ENCODE measurements at places on chromosomes 4 and X.

DNA sequence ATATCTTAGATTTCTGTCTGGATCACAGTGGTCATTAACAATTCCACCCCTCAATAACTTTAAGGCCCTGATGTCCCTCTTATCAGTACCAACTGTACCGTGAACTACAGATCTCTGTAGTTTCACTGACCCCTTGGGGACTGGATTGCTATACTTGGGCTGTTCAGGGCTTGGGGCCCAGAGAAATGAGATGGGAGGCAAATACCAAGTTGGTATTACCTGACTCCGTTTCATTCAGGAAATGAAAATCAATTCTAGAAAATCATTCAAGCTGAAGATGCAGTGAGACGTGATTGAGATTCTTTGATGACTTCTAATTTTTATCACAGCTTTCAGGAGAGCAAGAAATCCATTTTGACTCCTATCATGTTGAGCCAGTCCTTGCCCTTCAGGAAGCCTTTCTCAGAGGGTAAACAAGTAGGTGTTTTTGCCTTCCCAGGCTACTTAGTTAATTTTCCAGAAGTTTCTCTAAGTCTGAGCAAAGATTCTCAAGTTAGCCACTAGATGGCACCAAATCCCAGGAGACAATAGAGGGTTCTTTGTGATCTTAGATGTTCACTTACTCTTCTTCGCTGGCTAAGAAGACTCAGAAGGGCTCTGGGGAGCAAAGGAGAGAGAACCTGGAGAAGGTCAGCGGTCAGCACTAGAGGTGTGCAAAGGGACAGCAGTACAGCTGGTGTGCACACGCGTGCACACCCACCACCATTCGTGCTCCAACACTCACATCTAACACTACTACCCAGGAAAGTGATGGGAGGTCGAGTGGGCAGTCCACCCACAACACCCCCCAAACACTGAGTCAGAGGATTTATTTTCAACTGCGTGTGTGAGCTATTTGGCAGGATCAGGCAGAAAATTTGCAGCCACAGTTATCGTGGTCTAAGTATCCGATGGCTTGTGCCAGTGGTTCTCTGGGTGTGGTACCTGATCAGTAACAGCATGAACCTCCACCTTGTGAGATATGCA is 7.4 kb downstream of the HNRNPH2 start:
- DNase-seq = peak; percentile 70

GRCh38 chr4:82138374-82138773 is 235.4 kb downstream of the HNRNPD start:
- DNase-seq = no peak

DNA sequence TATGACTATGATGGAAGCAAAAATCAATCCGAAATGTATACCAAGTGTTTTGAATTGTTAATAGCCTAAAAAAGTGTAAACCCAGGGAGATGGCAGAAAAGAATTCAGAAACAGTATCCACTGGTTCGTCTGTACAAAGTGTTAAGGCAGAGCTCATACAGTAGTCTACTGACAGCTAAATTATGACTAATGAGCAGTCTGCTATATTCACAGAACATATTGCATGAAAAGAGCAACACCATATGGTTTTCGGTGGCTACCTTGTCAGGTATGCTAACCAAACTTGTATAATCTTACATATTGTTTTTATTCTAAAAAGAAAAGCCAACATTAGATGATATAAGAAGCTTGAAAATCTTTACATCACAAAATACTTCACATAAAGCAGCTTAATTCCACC is 18.5 kb downstream of the EPHA5 start:
- no peak for DNase-seq

- DNase-seq = no peak
Observed at GRCh38 chr4:3670521-3671519, 95.4 kb upstream of the ADRA2C start.

DNA sequence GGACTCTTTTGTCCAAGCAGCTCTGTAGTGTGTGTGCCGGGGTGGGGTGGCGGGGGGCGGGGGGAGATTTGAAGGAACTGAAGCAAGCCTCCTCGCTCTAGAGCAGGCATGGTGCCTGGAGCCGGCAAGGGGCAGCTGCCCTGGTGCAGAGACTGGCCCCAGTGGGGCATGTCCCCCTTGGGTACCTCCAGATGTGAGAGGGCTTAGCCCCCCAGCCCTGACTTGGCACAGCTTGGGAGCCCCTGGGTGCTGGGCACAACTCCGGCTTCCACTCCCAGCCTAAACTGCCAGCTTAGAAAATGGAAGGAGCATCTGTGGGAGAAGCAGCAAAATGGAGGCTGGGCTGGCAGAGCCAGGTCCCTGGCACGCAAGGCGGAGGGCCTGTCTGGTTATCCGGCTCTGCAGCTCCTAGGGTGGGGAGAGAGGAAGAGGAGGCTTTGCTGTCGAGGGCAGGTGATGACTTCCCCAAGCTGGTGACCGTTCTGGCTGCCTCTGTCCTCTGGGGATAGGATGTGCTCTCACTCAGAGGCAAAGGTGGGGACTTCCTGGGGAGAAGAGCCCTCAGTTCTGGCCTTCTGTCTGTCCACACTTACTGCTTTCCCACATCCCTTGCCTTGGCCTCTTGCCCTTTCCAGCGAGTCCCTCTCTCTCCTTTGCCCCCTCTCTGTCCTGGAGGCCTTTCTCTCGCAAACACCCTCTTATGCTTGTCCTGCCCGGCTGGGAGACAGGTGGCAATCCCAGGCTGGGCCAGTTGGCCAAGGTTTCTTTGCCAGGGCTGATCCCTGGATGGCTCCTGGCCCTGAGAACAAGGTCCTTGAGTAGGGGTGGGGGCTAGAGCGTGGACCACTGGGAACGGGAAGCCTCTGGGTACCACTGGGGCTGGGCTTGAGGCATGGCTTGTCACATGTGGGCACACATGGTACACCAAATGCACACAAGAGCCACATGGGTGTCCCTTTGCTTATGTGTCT is 2.0 kb downstream of the DLG3 start:
- DNase-seq = no peak

DNA sequence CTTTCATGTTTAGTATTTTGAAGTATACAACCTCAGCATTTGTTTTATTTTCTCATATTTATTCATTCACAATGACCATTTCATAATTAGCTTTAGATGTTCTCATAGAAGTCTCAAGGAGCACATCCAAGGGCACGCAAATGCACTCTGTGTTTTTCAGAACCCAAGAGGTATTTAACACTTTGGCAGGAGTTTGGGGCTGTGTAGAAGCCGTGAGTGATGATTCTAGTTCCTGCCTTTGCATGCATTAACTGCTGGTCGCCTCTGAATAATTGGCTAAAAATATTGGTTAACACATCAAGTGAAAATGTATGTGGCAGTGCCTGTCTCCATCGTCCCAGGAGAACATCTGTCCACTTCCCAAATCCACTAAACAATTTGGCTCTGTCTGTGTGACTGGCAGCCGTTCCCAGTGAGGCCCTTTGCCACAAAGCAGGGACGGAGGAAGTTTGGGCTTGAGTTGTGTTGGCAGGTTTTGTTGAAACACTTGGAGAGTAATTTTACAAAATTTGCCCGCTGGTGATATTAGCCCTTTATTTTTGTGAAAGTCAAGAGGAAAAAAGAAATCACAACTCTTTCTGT is 730.7 kb upstream of the SLIT2 start:
- no peak for DNase-seq

DNA sequence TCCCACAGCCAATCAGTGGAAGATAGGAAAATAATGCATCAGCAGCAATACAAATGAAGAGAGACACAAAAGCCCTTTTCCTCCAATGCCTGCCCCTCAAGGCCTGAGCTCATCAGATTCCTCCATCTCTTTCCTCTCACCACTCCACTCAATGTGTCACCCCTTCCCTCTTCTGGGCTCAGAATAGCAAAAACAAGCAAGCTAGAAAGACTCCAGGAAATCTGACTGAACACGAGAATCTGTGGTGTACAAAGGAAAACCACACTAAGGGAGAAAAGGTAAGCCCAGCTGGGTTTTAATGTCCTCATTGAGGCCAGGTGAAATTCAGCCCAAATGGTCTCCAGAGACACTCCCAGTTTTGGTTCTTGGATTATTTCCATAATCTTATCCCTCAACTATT is 46.3 kb downstream of the ARHGEF9 start:
- DNase-seq = no peak

DNA sequence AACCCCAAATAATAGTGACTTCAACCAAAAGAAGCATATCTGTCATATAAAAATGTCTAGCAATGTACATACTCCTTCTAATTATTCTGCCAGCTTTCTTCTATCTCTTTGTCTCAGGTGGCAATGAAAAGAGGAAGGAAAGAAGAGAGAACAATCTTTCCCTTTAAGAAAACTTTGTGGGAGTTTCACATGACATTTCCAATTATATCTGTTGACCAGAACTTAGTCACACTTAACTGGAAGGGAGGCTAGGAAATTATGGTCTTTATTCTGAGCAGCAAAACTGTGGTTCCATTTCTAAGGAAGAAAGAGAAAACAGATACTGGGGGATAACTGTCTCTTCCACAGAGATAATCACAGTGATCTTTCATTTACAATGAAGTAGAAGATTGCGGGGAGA is 12.9 kb upstream of the MAOA start:
- peak; percentile 84 for DNase-seq

GRCh38 chr4:53551958-53552357 is 39.3 kb downstream of the LNX1 start:
- DNase-seq = no peak

DNA sequence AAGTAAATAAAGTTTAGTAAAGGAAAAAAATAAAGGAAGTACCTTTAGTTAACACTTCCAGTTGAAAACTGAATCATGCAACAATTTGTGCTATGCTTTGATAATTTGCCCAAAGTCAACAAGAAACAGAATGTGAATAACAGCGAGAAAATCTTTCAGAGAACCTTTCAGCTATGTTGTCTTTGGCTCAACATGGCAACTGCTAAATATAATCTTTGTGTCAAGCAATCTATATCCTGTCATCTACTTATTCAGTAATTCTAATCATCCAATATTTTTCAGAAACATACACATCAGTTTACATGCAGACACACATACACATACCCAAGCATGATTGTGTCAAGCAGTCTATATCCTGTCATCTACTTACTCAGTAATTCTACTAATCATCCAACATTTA is 136.0 kb upstream of the PABPC4L start:
- DNase-seq = no peak

DNA sequence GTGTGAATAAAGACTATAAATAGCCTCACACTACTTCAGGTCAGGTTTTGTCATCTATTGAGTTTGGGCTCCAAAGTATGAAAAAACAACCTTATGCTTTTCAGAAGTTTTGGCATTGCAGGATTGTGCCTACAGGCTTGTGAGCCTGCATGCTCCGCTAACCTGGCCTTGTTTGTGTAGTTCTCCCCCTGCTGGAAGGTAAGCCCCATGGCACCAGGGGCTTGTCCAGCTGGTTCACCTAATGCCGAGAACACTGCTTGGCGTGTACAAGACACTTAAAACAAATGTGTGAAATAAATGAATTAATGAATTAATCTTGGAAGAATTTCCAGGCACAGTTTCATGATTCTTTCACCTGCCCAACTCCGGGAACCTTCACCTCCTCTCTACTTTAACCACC is 1.8 kb upstream of the HSD17B10 start:
- DNase-seq = peak; percentile 66

- no peak for DNase-seq
Observed at GRCh38 chr4:76699751-76700310, 198.1 kb downstream of the SOWAHB start.

- DNase-seq = no peak
Observed at GRCh38 chrX:83504721-83505479, 3.2 kb upstream of the POU3F4 start.

- no peak for DNase-seq
Observed at GRCh38 chr4:125389713-125390112, 75.0 kb downstream of the FAT4 start.

GRCh38 chr4:83561381-83561780 is 25.5 kb downstream of the GPAT3 start:
- DNase-seq = peak; percentile 94

DNA sequence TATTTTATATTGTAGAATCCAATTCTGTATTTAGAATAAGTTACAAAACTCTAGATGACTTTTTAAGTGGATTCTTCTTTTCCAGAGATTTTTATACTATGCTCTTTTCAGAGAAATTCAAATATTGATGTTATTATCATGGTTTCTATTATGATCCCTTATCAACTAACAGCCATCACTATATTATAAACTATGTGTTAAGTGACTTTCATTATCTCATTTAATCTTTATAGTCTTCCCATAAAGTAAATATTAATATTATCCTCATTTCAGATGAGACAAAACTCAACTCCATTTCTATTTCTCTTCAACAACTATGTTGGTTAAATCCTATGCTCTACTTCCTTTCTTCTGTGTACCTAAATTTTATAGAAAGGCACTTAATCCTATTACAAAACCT is 132.6 kb downstream of the ANKRD50 start:
- DNase-seq = no peak

DNA sequence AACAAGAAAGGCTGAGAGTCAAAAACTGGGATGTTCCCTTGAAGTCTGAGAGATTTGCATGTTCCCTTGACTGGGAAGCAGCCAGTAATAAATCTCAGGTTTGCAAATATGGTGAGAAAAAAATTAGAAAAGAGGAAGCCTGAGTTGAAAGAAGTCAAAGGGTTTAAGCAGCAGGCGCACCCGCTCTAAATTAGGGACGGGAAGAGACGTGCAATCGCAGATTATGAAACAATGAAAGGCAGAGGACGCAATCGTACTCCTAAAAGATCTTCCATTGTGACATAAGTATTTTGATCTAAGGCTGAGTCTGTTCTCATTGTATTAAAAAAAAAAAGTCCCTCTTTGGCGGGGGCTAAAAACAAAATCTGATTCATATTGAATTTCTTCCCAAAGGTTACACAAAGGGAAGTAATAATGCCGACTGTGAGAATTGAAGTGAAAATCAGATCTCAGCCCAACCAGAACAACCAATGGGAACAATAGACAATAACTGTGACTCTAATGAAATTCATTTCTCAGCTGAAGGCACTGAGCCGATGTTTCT is 28.2 kb downstream of the SAT1 start:
- DNase-seq = peak; percentile 93
